ENCODE measurements at places on chromosomes 2 and 18.

- DNase-seq, result no peak
These were observed 180.1 kb downstream of the CDH2 start for GRCh38 chr18:27996801-27997272.

DNA sequence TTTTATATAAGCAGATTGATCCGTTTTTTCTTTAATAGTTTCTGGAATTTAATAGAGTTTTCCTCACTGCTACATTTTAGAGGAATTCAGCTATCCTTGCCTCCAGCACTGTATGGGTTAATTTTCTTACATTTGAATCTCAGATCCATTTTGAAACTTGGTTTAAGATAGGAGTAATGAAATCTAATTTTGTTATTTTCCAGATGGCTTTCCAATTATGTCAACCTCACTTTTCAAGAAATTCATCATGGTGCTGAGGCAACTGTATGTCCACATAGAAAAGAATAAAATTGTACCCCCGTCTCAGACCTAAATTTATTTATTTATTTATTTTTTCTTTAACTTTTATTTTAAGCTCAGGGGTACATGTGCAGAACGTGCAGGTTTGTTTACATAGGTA, 105.1 kb downstream of the EPB41L5 start:
- DNase-seq, result no peak

GRCh38 chr2:240639566-240639965, 14.3 kb downstream of the GPR35 start:
- DNase-seq, result no peak

DNA sequence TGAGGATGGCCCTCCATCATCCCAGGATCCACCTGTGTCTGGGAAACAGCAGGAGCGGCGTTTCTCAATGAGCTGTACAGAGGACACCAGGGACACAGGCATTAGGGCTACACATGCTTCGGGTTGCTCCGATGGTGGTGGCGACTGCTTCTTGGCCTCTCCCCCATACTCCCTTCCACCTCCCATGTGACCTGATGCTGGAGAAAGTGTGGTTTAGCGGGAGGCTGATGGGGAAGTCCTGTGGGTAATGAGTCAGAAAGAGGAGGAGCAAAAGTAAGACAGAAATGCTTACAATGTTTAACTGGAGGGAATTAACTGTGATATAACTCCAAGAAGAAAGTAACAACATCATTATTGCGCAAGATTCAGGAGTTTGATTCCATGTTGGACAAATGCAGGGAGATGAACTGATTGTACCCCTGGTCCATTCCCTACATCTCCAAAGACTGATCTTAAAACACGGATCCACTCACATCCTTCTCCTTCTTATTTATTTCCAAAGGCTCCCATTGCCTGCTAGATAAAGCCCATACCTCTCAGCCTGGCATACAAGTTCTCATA, 186.6 kb downstream of the NRP2 start:
- DNase-seq, result no peak

- no peak for DNase-seq
These were observed 132.0 kb downstream of the NDUFA10 start for GRCh38 chr2:239893236-239893515.

GRCh38 chr2:165467921-165468320, 1.6 kb upstream of the CSRNP3 start:
- no peak for DNase-seq
